Cardiac fibroblast (primary cell): ENCODE measurements at places on chromosomes 5 and 9.

- DNase-seq = peak; percentile 64
These were observed 27.7 kb downstream of the PPP3R2 start for GRCh38 chr9:101566904-101567724.

DNA sequence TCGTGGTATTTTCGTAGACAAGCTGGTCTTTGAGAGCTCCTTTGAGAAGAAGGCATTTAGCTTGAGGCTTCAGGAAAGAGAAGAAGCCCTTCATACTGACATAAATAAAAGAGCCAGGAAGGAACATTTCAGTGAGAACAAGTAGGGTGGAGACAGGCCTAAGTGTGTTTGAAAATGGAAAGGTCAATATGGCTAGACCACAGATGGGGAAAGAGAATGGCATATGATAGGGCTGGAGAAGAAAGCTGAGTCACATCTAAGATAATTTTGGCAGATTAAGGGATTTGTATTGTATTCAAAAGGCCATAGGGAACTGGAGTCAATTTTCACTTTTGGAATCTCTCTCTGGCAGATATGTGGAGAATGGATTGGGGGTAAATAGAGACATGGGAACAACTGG lies 374.9 kb downstream of the TMEM38B start:
- no peak for DNase-seq

GRCh38 chr5:173670791-173671120 lies 54.3 kb upstream of the BOD1 start:
- peak; percentile 31 for DNase-seq

DNA sequence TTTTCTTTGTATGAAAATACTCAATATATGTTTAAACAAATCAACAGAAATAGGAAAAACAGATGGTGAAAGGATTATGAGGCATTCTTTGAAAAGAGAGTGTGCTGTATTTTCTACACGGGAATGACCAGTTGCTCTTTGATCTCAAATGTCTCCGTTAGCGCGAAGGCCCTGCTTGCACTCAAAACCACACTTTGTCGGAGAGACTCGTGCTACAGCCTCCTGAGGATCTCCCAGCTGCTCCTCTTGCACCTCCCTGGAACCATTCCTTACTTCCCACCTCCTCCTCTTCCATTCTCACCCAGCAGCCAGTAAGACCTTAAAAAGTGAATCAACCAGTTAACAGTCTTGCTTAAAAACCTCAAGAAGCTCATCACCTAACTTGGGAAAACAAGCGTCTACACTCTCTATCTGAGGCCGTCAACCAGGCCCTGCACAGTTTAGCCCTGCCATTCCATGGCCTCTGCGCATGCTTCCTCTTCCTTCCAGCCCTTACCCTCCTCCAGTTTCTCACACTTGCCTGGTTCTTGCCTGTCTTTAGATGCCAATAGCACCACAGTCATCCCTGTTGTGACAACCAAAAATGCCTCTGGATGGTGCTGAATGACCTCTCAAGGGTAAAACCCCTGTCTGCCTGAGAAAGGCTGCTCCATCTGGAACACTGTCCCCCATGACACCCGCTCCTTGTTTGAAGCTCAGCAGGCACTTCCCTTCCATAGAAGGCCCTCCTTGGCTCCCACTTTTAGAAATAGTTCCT lies 594.7 kb upstream of the WWC1 start:
- no peak for DNase-seq

GRCh38 chr5:126624534-126624933 lies 23.8 kb downstream of the PHAX start:
- DNase-seq = peak; percentile 95

- no peak for DNase-seq
These were observed 253.5 kb upstream of the NREP start for GRCh38 chr5:112010475-112010874.

GRCh38 chr5:956941-957747 lies 51.5 kb upstream of the NKD2 start:
- peak; percentile 69 for DNase-seq

DNA sequence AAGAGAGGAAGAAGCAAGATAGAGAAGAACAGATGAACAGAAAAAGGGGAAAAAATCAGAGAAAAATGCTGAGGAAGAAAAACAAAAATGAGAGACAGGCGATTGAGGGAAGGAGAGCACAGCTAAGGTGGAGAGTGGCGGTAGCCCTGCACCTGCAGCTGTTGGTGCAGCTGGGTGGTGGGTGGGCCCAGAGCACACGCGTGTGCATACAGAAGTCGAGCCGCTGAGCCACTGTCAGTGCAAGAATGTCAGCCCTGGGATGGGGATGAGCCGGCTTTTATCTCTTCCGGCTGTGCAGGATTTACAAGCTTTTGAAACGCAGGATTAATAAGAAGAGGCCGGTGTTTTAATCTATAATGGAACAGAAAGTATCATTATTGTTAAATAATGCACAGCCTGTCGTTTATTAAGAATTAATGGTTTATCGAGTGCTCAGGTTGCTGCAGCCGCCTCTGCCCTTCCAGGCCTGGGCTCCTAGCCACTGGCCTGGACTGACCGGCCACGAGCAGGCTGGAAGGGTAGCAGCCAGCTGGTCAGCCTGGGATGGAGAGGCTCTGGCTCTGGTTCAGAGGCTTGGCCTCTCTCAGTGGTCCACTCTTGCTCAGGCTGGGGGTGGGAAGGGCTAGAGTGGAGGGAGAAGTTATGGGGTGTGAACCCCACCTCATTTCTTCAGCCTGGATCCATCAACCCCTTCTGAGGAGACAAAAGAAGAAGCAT lies 68.7 kb downstream of the PCDH1 start:
- no peak for DNase-seq

DNA sequence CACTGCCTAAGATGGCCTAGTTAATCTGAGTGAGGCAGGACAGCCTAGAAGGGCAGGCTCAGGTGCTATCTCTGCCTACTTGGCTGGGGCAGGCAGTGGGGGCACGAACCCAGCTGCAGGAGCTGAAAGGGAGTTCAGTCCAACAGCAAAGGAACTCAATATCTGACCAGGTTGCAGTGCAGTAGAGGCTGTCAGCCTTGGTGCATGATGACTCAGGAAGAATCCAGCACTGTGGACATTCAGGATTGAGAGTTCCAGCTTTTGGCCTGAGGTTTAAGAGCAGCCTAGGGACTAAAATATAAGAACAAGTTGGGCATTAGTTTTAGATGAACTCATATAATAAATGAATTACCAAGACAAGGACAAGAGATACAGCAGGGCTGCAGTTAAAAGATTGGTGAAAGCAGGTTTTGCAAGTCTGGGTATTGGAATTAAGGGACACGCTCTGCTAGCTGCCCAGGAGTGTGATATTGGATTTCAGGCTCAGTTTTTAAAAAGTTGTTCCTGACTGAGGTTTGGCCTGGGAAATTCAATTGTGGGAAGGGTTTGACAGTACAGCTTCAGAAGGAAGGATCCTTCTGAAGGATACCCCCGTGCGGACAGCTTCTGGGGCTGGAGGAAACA lies 64.7 kb upstream of the ATG10 start:
- no peak for DNase-seq

DNA sequence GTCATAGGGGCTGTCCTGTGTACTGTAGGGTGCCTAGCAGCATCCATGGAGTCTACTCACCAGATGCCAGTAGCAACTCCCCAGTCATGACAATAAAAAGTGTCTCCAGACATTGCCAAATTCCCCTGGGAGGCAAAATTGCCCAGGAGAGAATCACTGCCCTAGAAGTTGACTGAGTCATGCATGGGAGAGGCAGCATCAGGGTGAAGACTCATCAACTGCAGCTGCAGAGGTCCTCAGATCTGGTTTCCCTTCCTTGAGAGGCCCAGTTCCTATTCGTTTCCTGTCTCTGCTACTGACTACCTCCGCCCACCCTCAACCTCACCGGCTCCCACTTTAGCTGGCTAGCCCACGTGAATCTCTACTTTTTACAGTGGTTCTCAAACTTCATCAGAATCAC lies 88.6 kb upstream of the AGXT2 start:
- peak; percentile 58 for DNase-seq

- no peak for DNase-seq
These were observed 9.3 kb downstream of the SH3RF2 start for GRCh38 chr5:145945620-145946111.

DNA sequence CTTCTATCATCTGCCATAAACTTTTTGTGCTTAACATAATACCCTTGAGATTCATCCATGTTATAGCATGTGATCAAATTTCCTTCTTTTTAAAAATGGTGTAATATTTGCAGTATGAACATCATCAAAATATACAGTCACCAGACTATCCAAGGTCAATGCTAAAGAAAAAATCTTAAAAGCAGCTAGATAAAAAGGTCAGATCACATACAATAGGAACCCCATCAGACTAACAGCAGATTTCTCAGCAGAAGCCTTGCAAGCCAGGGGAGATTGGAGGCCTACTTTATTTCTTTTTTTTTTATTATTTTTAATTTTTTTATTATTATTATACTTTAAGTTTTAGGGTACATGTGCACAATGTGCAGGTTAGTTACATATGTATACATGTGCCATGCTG lies 37.2 kb downstream of the FAM170A start:
- DNase-seq = no peak

GRCh38 chr9:115444959-115445358 lies 327.0 kb upstream of the TNC start:
- DNase-seq = no peak

- no peak for DNase-seq
These were observed 253.4 kb downstream of the TRPM3 start for GRCh38 chr9:70868041-70868440.

GRCh38 chr5:74413403-74414048 lies 227.0 kb downstream of the ENC1 start:
- DNase-seq = no peak

DNA sequence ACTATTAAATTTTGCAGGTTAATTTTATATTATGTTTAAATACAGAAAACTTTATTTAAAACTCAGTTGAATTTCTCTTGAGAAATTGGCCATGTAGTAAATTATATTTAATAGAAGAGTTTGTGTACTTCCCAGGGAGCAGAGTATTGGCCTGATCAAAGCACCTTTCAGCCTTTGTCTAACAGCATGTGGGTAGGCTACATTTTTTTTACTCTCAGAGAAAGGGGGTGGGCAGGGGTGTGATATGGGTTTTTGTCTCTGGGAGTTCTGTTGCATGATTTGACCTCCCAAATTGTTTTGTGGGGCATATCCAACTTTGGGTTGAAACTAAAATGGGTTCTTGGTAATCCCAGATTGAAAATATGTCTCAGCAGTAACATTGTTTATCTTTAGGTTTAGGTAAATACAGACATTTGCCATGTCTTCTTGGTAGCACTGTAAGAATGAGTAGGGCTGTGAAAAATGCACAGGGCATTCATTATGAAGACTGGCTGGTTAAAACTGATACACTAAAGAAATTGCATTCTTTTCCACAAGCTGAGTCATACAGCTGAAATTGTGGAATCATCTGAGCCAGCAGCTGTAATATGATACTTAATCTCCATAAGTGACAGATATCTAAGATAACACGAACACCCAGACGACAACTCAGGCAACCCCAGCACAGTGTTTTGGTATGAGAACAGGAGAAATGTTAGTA lies 75.4 kb upstream of the CDKN2B start:
- DNase-seq = peak; percentile 93

GRCh38 chr5:25995209-25995608 lies 1043.2 kb downstream of the CDH9 start:
- DNase-seq = no peak

GRCh38 chr5:76537073-76537543 lies 86.1 kb downstream of the F2RL2 start:
- peak; percentile 5 for DNase-seq

DNA sequence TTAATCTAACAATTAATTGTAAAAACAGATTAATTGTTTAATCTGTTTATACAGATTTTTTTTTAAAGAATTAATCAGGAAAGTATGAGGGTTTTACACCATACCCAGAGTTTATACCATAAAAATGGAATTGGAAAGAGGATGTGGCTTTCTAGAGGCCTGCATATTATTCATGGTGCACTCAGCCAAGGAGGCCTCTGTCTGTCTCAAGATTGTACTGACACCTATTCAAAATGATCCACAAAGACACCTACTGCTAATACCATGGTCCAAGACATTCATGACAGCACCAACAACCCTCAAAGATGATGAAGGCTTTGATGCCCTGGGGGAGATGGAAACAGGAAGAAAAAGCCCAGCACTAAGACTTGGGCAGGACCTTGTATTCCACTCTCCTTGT lies 58.1 kb upstream of the MAST4 start:
- DNase-seq = no peak

DNA sequence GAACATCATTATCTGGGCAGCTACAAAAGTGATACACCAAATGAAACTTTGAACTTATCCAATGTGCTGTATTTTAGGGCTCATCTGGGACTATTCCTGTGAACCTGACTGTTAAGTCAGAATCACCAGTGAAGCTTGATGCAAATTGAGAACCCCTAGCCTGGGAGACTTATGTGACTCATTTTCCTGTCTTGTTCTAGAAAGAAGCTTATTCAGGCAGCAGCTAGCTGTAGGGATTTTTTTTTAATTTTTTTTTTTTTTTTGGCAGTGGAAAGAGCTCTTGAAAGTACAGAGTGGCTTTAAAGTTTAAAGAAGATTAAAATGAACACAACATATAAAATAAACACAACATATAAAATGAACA lies 81.1 kb upstream of the TNFAIP8 start:
- peak; percentile 85 for DNase-seq

DNA sequence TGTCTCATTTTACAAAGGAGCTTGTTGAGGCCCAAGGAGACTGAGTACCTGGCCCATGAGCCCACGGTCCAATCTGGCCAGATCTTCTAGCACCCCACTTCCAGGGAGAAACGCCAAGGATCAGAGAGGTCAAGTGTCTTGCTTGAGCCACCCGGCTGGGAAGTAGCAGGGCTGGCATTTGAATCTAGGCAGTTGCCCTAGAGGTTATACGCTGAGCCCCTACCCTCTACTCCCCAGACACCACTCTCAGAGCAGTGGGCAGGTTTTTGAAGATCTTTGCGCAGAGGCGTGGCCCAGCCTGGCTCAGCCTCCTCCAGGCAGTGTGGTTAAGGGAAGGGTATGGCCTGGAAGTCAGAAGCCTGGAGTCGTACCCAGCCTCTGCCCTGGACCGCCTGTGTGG lies 5.8 kb upstream of the NUP214 start:
- DNase-seq = no peak

DNA sequence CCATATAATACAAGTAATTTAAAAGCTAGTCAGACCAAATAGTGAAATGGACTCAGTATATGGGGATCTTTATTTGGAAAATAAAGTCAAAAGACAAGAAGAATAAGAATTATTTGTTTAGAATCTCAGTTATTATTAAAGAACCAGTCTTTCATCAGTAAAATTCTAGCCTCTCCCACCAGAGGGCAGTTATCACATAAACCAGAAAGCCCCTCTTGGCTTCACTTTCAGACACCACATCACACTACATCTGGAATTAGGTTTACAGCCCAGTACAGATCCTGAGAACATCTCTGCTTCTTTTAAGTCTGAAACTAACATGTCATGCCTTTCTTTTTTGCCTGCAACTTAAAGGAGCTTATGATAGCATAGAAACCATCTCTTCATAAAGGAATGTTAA lies 12.2 kb upstream of the HSPB3 start:
- peak; percentile 68 for DNase-seq

- no peak for DNase-seq
These were observed 8.2 kb upstream of the TOR4A start for GRCh38 chr9:137269231-137269772.
